Neuronal stem cell (in vitro differentiated cells): ENCODE measurements at places on chromosomes 1 and 21.

DNA sequence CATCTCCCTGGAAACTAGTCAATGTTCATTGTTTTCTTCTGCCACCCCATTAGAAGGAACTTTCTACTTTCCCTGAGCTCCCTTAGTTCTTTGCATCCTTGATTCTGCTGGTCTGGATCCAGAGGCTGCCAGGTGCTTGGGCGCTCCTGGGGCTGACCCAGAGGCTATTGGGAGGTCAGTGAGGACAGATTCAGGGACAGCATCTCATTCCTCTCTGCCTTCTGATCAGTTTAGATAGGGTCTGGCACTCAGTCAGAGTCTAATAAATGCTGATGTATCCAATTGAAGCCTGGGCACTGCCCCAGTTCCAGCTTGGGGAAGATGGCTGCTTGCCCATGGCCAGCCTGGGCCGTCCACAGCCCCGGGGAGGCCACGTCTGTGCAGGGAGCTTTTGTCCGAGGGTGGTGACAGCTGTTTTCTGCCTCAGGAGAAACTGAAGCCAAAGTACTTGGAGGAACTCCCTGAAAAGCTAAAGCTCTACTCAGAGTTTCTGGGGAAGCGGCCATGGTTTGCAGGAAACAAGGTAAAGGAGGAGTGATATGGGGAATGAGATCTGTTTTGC lies 2.3 kb downstream of the GSTM1 start:
- no peak for DNase-seq

GRCh38 chr1:167165948-167166689 lies 54.6 kb upstream of the POU2F1 start:
- DNase-seq: peak; percentile 82

- DNase-seq: no peak
Measured at GRCh38 chr1:27719286-27720251, 6.2 kb upstream of the FAM76A start.

DNA sequence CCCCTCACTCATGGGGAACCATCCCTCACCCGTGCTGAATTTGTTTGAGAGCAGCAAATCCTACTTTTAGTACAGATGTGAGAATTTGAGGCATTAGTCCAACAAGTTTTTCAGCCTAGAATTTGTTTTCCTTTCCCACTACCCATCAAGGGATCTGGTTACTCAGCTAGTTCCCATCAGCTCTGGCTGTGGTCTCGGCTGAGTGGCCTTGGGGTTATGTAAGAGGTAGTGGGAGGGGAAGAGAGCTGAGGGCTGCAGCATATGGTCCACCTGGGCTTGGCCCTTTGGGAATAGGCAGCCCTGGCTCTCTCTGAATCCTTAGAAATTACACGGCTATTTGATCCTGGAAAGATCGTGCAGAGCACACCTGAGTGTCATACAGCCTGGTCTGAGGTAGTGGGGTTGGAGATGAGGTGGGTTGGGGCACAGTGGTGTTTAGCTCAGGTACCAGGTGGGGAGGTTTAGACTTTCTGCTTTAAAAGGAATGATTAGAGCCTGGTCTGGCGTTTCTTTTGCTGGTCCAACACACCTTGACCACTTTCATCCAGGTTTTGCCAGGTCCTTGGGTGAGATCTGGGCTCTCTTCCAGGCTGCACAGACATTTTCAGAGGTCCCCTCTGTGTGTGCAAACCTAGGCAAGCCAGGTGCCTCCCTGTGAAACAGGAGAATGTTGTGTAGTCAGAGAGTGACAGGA lies 4.2 kb downstream of the GSTM4 start:
- no peak for DNase-seq

DNA sequence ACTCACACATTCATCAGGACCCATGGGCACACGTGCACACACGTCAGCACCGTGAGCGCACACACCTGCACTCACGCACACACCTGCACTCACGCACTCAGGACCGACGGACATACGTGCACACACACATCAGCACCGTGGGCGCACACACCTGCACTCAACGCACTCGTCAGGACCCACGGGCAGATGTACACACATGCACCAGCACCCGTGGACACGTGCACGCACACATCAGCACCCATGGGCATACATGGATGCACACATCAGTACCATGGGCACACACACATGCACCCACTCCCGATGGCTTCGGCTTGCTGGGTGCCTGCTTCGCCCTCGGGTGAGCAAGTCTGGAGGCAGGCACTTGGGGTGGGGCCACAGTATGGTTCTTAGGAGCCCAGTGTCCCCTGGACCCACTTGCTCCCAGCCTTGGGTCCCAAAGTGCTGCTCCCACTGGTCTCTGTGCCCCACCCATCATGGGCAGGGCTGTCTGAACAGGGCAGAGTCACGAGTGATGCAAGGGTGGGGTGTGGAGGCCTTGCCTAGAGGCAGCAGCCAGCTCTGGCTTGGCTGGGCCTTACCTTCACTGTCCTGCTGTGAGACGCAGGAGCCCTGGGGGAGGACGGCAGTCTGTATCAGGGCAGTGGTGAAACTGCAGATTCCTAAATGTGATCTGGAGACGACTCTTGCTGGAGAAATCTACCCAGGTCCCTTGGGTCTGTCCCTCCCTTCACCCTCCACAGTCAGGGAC lies 49.8 kb downstream of the SKI start:
- no peak for DNase-seq
